SK-N-DZ (cell line): ENCODE measurements at places on chromosomes 7 and 10.

GRCh38 chr7:120645966-120646365, 212.0 kb downstream of the TSPAN12 start:
- no peak for DNase-seq

- no peak for DNase-seq
These were observed 638.4 kb downstream of the GALNT17 start for GRCh38 chr7:71770269-71770907.

GRCh38 chr10:8035641-8036470, 18.6 kb upstream of the GATA3 start:
- no peak for DNase-seq

DNA sequence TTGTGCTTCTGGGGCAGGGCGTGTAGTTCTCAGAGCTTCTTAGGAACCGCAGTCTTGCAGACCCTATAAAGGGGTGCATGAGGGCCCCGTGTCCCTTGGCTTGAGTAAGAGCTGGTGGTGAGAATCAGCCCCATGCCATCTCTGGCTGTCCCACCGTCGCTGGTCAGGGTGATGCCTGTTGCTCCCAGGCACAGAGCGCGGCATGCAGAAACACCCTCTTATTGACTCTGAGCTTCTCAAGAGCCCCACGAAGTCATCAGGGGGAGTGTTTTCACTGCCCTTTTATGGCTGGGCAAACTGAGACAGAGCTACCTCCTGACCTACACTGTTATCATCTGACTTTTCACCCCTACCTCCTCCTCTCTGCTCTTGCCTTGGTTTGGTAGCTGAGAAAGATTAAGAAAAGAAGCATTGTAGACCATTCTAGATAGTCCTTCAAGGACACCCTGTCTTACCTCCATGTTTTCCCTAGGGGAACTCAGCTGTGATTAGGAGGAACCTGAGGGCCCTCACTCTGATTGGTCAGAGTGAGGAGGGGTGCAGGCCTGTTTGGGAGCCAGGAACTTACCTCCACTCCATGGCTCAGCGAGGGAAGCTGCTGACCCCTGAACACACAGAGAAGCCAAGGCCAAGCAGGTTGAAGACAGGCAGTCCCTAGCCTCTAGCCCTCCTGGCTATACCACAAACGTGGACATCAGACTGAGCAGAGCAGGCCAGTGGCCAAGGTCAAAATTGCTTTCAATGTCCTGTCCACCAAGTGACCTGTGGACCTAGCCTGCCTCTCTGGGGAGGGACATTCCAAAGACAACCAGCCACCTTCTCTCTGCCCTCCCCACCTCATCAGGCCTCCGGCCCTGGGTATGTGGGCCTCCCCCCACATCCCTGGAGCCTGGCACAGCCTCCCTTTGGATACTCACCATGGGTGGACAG, 17.6 kb downstream of the UNC5B start:
- no peak for DNase-seq

- no peak for DNase-seq
These were observed 6.4 kb downstream of the LFNG start for GRCh38 chr7:2525658-2526630.

- peak; percentile 81 for DNase-seq
These were observed at the start of gene RPP30 for GRCh38 chr10:90871766-90872647. TSS of gene RPP30 (plus strand) at chr10:90871974. CDS start at chr10:90871987, 13 bp downstream.

- no peak for DNase-seq
These were observed 23.9 kb downstream of the KIN start for GRCh38 chr10:7763929-7764328.

DNA sequence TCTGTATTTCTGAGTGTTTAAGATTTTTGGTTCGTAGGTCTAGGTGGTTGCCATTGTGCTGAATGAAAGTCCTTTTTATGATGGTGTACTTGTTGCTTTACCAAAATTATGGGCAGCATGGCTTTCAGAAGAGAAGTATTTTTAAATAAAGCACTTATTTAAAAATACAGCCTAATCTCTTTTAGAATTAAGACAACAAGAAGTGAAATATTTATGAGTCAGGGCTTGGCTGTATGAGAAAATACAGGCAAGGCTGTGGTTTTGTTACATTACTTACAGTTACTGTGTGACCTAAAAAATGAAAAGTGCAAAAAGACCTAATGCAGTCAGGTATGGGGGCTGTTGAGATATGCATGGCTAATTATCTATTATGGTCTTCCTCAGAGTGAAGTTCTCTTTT, 185.2 kb upstream of the PPP1R3A start:
- no peak for DNase-seq

DNA sequence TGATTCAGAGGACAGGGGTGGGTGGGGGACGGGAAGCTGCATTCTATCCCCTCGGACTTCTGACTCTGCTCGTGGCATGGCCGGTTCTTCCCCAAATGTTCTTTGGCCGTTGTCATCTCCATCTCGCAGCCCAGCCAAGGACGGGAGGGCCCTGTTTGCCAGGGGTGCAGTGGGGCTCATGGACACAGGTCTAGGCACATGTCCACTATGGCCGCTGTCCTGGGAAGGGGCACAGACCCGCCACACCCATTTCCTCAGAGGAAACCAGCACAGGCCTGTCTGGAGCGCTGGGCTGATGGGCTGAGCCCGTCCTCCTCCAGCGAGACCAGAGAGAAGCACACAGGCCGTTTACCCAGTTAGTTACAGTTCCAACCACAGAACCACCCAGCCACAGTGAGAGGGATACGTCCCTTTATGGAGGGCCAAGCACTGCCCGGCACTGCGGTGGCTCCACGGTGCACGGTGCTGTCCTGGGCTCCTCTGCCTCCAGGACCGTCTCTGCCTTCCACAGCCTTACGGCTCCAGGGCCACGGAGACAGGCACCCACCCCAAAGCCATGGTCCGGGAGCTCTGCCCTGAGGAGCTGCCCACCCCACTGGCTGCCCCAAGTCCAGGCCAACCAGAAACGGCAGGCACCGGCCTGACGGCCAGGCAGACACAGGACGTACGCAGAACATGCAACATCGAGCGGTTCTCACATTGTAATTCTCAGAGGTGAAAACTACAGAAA, 20.2 kb downstream of the DPYSL4 start:
- DNase-seq, result no peak

DNA sequence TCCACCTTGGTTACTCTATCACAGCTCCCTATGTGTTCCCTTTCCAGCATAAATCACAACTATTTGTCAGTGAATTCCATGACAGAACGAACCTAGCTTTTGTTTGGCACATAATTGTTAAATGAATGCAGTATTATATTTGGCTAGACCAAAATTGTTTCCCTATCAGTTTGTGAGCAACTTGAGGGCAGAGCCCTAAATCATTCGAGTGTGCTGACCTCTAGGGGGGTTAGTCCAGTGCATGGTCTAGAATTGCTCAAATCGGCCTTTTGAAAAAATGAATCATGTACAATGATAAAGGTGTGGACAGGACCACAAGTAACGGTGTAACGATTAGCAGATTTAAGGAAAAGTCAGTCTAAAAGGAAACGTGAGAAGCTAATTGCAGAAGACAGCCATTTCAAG, 475 bp upstream of the NRBF2 start:
- no peak for DNase-seq

GRCh38 chr10:104931612-104932134, 290.6 kb downstream of the SORCS3 start:
- no peak for DNase-seq

DNA sequence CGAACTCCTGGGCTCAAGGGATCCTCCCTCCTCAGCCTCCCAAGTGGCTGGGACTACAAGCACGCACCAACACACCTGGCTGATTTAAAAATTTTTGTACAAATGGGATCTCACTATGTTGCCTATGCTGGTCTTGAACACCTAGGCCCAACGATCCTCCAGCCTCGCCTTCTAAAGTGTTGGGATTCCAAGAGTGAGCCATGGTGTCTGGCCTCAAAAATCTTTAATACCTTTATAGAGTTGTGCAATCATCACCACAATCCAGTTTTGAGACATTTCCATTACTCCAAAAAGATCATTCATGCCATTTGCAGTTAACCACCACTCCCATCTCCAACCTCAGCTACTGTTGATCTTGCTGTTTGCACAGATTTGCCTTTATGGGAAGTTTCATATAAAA, 165.4 kb downstream of the LYZL1 start:
- DNase-seq, result no peak
